Thymus (tissue), 14 donors: ENCODE measurements at places on chromosomes 11 and 22. TPM values are rescaled to one million over a fixed set of nuclear protein-coding genes. Genes with fewer than 3 reads are reported as not detected.

- no peaks in the 10 kb centered on the region for H3K36me3 ChIP-seq
- H3K4me3 ChIP-seq: no peak overlapping the region
- H3K27ac ChIP-seq: no peak overlapping the region
Measured at GRCh38 chr22:37517826-37518450, 1.3 kb downstream of the CARD10 start.

DNA sequence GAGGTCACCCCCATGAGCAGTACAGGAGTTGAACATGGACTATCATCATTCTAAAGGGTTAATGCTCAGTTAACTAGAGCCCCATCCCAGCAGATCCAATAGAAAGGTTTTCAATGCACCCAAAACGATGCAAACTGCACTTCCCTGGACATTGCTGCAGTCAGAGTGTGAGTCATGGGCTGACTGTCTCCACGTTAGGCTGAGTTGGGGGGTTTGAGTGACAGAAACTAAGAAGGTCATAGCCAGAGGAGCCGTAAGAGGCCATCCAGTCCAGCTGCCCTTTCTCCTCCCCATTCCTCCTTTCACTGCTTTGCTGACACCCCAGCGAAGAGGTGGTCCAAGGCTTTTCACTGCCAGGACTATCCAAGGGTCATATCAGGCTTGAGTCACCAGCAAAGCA, 10.5 kb upstream of the OR2AT4 start:
- H3K27me3 ChIP-seq: no peaks in the 10 kb centered on the region
- no peak for DNase-seq
- H3K4me1 ChIP-seq: no peaks in the 10 kb centered on the region
- no peaks in the 10 kb centered on the region for H3K36me3 ChIP-seq
- H3K27ac ChIP-seq: no peak overlapping the region

- no peaks in the 10 kb centered on the region for H3K27me3 ChIP-seq
- H3K27ac ChIP-seq: no peak overlapping the region
- H3K4me1 ChIP-seq: no peaks in the 10 kb centered on the region
- no peak for DNase-seq
- H3K36me3 ChIP-seq: no peaks in the 10 kb centered on the region
Measured at GRCh38 chr11:70111269-70112016, 33.3 kb downstream of the ANO1 start.

GRCh38 chr11:66887526-66887925, 30.7 kb downstream of the LRFN4 start:
- H3K4me3 ChIP-seq: no peak overlapping the region
- peaks cover 3% of the 10 kb centered on the region for H3K4me1 ChIP-seq
- H3K27me3 ChIP-seq: no peaks in the 10 kb centered on the region
- no peak overlapping the region for H3K27ac ChIP-seq
- H3K36me3 ChIP-seq: no peaks in the 10 kb centered on the region
- no peak for DNase-seq

DNA sequence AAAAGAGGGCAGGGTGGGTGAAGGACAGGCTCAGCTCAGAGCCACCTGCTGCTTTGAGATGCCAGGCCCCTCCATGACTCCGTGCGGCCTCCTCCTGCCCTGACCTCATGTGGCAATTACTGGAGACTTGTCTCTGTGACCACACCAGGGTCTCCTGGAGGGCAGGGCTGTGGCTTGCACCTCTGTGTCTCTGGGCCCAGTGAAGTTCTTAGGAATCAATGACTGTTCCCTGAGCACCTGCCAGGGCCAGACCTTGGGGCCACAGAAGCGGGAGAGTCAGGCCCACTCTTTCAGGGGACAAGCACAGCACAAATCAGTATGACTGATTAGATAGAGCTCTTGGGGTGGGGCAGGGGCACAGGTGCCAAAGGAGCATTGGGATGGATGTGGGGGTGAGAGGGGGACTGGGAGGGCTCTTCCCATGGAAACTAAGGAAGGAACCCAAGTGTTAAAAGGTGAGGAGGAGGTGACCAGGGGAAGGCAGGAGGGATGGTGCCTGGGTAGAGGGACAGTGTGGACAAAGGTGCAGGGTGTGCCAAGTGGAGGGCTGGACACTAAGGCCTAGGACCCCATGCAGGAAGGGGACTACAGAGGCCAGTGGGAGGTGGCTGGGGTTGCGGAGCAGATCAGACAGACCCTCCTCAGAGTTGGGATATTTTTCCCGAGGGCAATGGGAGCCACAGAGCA, 77.3 kb upstream of the SHISAL1 start:
- no peak overlapping the region for H3K27ac ChIP-seq
- H3K4me1 ChIP-seq: no peaks in the 10 kb centered on the region
- no peaks in the 10 kb centered on the region for H3K27me3 ChIP-seq

DNA sequence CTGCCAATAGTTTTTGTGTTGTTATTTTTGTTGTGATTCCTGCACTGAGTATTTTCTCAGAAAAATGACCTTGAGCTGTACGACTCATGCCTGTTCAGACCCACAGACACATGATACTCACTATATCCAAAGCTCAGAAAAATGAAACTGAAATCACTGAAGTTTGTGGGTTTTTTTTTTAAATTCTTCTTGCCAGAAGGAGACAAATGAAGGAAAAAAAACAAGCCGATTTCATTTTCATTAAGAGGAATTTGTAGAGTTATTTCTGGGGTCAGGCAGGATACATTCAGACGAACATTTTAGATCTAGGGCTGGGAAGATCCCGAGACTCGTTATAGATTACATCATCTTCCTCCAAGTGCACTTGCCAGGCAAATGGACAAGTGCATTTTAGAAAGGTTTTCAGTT, 60.4 kb downstream of the BMAL1 start:
- no peak overlapping the region for H3K4me3 ChIP-seq
- peaks cover 7% of the 10 kb centered on the region for H3K4me1 ChIP-seq
- DNase-seq: no peak
- peak overlapping the region; percentile 49 for H3K27ac ChIP-seq

The OR10D3 gene
- not detected for total RNA-seq

- H3K36me3 ChIP-seq: no peaks in the 10 kb centered on the region
- H3K27ac ChIP-seq: no peak overlapping the region
- DNase-seq: no peak
- no peaks in the 10 kb centered on the region for H3K27me3 ChIP-seq
Measured at GRCh38 chr22:30038219-30038618, 42.0 kb upstream of the HORMAD2 start.

The CCDC81 gene
- total RNA-seq: 0.52 TPM

- H3K36me3 ChIP-seq: no peaks in the 10 kb centered on the region
- DNase-seq: no peak
- H3K4me1 ChIP-seq: no peaks in the 10 kb centered on the region
- no peak overlapping the region for H3K4me3 ChIP-seq
- H3K27me3 ChIP-seq: no peaks in the 10 kb centered on the region
- no peak overlapping the region for H3K27ac ChIP-seq
Measured at GRCh38 chr11:59261150-59261549, 48.4 kb upstream of the MPEG1 start.

- H3K27ac ChIP-seq: no peak overlapping the region
- no peaks in the 10 kb centered on the region for H3K4me1 ChIP-seq
- H3K36me3 ChIP-seq: no peaks in the 10 kb centered on the region
- no peaks in the 10 kb centered on the region for H3K27me3 ChIP-seq
- no peak overlapping the region for H3K4me3 ChIP-seq
Measured at GRCh38 chr11:132610216-132610615, 922.1 kb downstream of the OPCML start.

The WEE1 gene
- 35.5 TPM for total RNA-seq

DNA sequence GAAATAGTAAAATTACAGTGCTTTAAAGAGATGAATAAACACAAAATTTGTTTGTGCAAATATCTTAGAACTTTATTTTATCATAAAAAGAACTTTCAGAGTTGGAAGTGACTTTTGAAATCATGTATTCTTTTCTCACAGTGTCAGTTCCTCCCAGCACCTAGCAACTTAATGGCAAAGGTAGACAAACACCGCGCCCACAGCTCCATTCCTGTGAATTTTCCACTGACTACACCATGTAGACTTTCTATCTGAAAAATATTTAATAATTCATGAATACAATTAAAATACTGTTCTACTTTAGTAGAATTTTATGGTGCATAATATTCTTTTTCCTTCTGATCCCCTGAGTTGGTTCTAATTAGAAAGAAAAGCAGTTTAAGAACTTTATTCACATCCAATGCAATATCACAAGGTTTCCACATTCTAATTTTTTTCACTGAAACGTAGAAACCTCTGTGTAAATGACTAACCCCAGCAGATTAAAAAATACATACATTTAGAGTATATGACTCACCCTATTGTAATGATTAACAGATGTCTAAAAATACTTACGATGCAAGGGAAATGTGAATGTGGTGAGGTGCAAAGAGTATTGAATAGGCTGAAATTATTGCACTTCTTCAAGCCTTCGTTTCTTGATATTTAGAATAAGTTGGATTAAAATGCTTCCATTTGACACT, 218.2 kb upstream of the CCDC179 start:
- H3K36me3 ChIP-seq: no peaks in the 10 kb centered on the region
- H3K4me3 ChIP-seq: no peak overlapping the region

- H3K4me1 ChIP-seq: peaks cover 15% of the 10 kb centered on the region
- peak; percentile 72 for DNase-seq
- H3K27ac ChIP-seq: no peak overlapping the region
- H3K4me3 ChIP-seq: peak overlapping the region; percentile 54
- H3K27me3 ChIP-seq: peaks cover 23% of the 10 kb centered on the region
Measured at GRCh38 chr11:18720808-18721560, 5.0 kb downstream of the IGSF22 start.

GRCh38 chr11:6561288-6561687, 42.1 kb downstream of the RRP8 start:
- no peaks in the 10 kb centered on the region for H3K27me3 ChIP-seq
- H3K4me1 ChIP-seq: no peaks in the 10 kb centered on the region
- no peaks in the 10 kb centered on the region for H3K36me3 ChIP-seq
- no peak overlapping the region for H3K4me3 ChIP-seq
- no peak overlapping the region for H3K27ac ChIP-seq
- no peak for DNase-seq

The HBE1 gene
- total RNA-seq: 5.5 TPM

- H3K4me3 ChIP-seq: no peak overlapping the region
- no peak overlapping the region for H3K27ac ChIP-seq
- DNase-seq: no peak
- H3K4me1 ChIP-seq: peaks cover 29% of the 10 kb centered on the region
- H3K27me3 ChIP-seq: peaks cover 22% of the 10 kb centered on the region
Measured at GRCh38 chr11:47589977-47590861, 3.7 kb downstream of the FAM180B start.

GRCh38 chr11:126607776-126608541, 252.5 kb downstream of the ST3GAL4 start:
- no peak overlapping the region for H3K27ac ChIP-seq
- no peak for DNase-seq
- no peak overlapping the region for H3K4me3 ChIP-seq
- no peaks in the 10 kb centered on the region for H3K4me1 ChIP-seq

GRCh38 chr11:19656140-19656541, 56.5 kb upstream of the NAV2 start:
- DNase-seq: no peak
- no peak overlapping the region for H3K4me3 ChIP-seq
- no peaks in the 10 kb centered on the region for H3K4me1 ChIP-seq
- no peaks in the 10 kb centered on the region for H3K27me3 ChIP-seq

DNA sequence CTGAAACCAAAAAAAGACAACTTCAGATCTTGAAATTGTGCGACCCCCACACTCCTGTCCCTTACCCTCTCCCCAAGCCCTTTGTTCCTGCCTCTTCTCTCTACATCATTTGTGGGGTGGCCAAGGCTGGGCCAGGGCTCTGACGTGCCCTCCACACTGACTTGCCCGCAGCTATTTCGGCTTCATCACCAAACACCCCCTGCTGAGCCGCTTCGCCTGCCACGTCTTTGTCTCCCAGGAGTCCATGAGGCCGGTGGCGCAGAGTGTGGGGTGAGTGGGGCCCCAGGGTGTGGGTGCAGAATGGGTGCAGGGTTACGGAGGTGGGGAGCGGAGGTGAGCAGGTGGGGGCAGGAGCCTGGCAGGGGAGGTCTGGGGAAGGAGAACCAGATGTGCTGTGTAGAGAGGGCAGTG, 9.5 kb downstream of the MAPK8IP2 start:
- no peaks in the 10 kb centered on the region for H3K4me1 ChIP-seq
- no peak overlapping the region for H3K4me3 ChIP-seq
- H3K36me3 ChIP-seq: no peaks in the 10 kb centered on the region
- no peak overlapping the region for H3K27ac ChIP-seq
- H3K27me3 ChIP-seq: peaks cover 10% of the 10 kb centered on the region
- no peak for DNase-seq

DNA sequence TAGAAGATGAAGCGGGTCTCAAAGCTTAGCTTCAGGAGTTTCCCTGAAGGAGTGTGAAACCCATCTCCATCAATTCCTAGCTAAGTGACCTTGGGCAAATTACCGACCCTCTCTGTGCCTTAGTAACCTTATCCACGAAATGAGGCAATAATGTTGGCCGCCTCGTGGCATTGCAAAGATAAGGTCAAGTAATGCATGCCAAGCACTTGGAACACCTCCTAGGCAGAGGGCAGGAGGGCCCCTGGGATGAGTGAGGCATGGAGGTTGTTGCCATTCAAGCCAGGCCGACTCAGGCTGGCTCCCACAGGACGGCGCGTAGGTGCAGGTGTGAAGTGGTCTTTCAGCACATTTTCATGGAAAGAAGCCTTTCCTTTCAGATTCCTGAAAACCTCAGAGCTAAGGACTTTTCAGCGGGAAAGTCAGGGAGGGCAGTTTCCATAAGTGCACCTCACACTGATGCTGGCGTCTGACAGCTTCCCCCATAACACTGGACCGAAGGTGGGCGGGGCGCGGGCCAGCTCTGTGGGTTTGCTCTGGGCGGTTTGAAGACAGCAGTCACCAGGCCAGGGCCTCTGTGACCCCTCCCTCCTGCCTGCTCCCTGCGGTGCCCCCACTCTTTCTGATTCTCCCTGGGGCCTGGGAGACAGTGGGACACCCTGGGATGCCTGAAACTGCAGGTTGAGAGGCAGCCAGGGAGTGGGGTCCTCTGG, 25.2 kb downstream of the RPS6KA4 start:
- H3K4me1 ChIP-seq: no peaks in the 10 kb centered on the region
- H3K36me3 ChIP-seq: no peaks in the 10 kb centered on the region
- DNase-seq: no peak
- H3K27ac ChIP-seq: no peak overlapping the region

DNA sequence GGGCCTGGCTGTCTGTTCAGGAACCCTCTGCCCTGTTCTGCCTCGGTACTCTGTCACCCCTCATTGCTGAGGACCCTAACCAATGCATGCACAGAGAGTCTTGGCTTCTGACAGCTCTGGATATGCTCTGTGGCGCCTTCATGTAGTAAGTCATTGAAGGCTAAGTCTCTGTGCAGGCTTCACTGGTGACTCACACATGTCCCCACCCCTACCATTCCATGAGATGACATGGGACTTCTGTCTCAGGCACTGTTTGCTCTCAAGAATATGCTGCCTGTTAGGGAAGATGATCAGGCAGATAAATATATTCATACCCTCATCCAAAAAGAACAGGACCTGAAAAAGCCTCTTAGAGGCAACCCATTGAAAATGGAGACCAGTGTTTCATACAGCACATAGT, 43.6 kb upstream of the HORMAD2 start:
- no peak overlapping the region for H3K27ac ChIP-seq
- no peaks in the 10 kb centered on the region for H3K27me3 ChIP-seq
- DNase-seq: no peak
- no peaks in the 10 kb centered on the region for H3K36me3 ChIP-seq
